Activated CD4-positive, alpha-beta memory T cell treated with anti-CD3 and anti-CD28 coated beads, Interleukin-2, amount 10 ng/mL, durations not matched to agents 7 days and 5 days (primary cell): ENCODE measurements at places on chromosomes 13 and 19. TPM values are rescaled to one million over a fixed set of nuclear protein-coding genes. Genes with fewer than 3 reads are reported as not detected.

GRCh38 chr19:3068071-3068470 is 5.8 kb upstream of the TLE5 start:
- H3K27me3 ChIP-seq, result no peaks in the 10 kb centered on the region
- no peak for DNase-seq
- H3K4me3 ChIP-seq, result no peak overlapping the region

DNA sequence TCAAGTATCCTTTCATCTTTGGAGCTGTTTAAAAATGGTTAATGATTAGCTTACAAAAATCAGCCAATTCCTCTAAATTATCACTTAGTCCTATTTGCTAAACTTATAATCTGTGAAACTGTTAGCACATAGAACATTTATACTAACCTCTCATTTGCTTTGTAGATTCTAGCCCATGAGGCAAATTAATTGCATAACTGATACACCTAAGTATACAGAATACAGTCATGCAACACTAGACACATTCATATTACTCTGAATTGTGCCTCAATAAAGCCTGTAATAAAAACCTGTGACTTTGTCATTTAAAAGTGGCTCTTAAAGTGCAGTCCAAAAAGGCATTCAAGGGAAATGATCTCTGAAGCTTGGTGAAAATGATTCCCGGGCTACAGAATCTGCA is 21.0 kb downstream of the SERPINE3 start:
- H3K36me3 ChIP-seq, result peaks cover 41% of the 10 kb centered on the region
- H3K4me1 ChIP-seq, result peaks cover 6% of the 10 kb centered on the region
- H3K27ac ChIP-seq, result no peak overlapping the region
- DNase-seq, result no peak

DNA sequence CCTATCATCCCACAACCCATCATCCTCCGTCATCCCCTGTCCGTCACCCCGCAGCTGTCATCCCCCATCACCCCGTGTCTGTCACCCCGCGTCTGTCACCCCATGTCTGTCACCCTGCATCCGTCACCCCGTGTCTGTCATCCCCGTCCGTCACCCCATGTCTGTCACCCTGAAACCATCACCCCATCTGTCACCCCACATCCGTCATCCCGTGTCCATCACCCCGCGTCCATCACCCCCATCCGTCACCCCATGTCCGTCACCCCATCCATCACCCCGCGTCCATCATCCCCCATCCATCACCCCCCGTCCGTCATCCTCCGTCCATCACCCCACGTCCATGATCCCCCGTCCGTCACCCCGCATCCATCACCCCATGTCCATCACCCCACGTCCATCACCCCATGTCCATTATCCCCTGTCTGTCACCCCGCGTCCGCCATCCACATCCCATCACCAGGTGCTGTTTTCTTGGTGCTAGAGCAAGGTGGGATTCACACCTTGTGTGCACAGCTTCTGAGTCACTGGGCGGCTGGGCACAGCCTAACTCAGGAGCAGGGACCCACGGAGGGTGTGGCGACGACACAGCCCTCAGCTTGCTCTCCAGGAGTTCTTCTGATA is 24.2 kb downstream of the RASA3 start:
- H3K4me3 ChIP-seq, result no peak overlapping the region
- peaks cover 54% of the 10 kb centered on the region for H3K4me1 ChIP-seq
- H3K36me3 ChIP-seq, result peaks cover 45% of the 10 kb centered on the region
- H3K27me3 ChIP-seq, result no peaks in the 10 kb centered on the region
- H3K27ac ChIP-seq, result peak overlapping the region; percentile 65
- DNase-seq, result no peak

DNA sequence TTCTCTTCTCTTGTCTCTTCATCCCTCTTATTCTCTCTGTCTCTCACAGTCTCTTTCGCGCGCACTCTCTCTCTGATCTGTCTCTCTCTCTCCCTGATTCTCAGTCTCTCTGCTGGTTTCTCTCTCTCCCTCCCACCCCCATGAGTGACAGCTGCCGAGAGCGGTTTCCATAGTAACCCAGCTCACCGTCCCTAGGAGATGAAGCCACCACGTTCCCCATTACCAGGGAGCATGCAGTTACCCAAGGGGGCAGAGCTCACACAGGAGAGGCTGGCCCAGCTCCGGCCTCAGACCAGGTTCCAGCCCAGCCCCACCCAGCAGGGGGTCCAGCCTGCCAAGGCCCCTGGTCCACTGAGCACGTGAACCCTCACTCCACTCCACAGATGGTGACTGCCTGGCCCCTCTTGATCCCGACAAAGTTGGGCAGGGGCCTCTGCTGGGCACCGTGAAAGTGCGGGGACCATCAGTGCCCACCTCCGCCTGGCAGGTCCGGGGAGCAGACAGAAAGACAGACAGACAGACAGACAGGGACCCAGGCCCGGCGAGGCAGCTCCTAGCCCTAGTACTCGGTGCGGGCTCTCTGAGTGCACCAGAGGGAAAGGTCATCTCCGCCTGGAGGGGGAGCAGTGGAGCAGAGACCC is 50.6 kb downstream of the CELF5 start:
- peak overlapping the region; percentile 76 for H3K4me3 ChIP-seq
- peaks cover 15% of the 10 kb centered on the region for H3K27me3 ChIP-seq
- peaks cover 20% of the 10 kb centered on the region for H3K4me1 ChIP-seq
- no peaks in the 10 kb centered on the region for H3K36me3 ChIP-seq

- H3K27me3 ChIP-seq, result no peaks in the 10 kb centered on the region
- no peaks in the 10 kb centered on the region for H3K36me3 ChIP-seq
- H3K4me3 ChIP-seq, result no peak overlapping the region
- peaks cover 35% of the 10 kb centered on the region for H3K4me1 ChIP-seq
- no peak overlapping the region for H3K27ac ChIP-seq
- DNase-seq, result no peak
Observed at GRCh38 chr13:60402022-60402421, 5.0 kb downstream of the TDRD3 start.

- H3K4me1 ChIP-seq, result no peaks in the 10 kb centered on the region
- no peak overlapping the region for H3K4me3 ChIP-seq
- no peak for DNase-seq
Observed at GRCh38 chr13:106651442-106651841, 83.5 kb upstream of the ARGLU1 start.

GRCh38 chr19:33530296-33530695 is 8.7 kb upstream of the PEPD start:
- H3K4me3 ChIP-seq, result no peak overlapping the region
- no peak overlapping the region for H3K27ac ChIP-seq
- no peaks in the 10 kb centered on the region for H3K4me1 ChIP-seq

Gene ZNF93
- 11.7 TPM for total RNA-seq

Gene PRKCG
- total RNA-seq, result not detected

Gene NKPD1
- 0.10 TPM for total RNA-seq
